ENCODE measurements at places on chromosomes 3 and 15.

DNA sequence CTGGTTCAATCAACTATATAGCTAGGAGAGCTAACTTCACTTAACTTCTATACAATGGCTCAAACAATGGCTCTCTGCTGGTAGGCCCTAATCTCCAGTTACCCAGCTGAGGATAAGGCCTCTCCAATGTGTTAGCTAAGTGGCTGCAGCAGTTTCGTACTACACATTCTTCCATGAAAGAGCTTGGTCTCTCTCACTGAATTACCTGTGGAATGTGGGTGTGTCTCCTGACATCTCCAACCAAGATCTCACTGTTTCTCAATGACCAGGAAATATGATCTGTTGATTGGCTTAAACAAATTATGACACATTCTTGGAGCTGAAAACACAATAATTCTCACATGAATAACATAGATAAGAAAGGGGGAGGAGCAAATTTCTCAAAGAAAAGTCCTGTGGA, 169.8 kb upstream of the ROBO1 start:
- no peak for DNase-seq

GRCh38 chr3:122510878-122511535, 3.7 kb downstream of the KPNA1 start:
- no peak for DNase-seq

DNA sequence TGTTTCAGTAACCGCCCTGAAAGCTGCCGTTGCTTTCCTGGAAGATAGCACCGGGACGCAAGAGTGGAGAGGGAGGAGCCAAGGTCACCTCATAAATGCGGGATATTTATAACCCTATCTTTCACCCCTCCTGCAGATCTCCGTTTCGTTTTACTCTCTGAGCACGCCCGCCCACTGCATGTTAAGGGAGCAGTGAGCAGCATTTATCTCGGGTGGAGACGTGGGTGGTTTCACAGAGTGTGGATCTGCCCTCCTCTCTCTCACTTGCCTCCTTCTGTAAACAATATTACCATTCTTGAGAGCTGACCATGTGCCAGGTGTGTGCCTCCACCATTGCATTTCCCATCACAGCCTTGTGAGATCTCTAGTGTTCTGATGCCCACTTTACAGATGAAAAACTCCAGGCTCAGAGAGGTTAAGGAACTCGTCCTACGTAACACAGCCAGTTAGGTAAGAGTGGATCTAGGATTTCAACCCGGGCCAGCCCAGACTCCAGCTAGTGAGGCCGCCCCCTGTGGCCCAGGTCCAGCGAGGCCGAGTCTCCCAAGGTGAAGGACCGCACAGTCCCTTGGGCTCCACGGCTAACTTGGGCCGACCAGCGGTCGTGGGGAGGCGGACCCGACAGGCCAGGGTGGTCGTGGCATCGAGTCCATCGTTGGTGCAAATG, 16.9 kb upstream of the SEMA4B start:
- no peak for DNase-seq

GRCh38 chr3:80227216-80227615, 459.4 kb upstream of the ROBO1 start:
- DNase-seq: no peak

DNA sequence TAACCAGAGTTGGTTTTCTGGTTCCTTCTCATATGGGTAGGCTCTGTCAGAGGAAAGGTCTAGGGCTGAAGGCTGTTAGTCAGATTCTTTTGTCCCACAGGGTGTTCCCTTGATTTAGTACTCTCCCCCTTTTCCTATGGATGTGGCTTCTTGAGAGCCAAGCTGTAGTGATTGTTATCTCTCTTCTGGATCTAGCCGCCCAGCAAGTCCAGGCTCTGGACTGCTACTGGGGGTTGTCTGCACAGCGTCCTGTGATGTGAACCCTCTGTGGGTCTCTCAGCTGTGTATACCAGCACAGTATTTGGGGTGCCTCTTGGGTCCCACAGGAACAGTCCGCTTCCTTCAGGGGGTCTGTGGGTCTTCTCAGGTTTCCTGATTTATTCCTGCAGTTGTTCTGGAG, 70.8 kb downstream of the PPP2R3A start:
- DNase-seq: no peak

- DNase-seq: no peak
Measured at GRCh38 chr3:15041950-15042349, 23.2 kb downstream of the MRPS25 start.

DNA sequence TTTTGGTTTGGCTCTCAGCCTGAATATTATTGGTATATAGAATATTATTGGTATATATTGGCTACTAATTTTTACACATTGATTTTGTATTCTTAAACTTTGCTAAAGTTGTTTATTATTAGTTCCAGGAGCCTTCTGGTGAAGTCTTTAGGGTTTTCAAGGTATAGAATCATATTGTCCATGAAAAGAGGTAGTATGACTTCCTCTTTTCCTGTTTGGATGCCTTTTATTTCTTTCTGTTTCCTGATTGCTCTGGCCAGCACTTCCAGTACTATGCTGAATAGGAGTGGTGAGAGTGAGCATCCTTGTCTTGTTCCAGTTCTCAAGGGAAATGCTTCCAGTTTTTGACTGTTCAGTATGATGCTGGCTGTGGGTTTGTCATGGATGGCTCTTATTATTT, 107.3 kb upstream of the LIPC start:
- DNase-seq: no peak

- DNase-seq: no peak
Measured at GRCh38 chr15:75156326-75157215, 45.1 kb upstream of the C15orf39 start.

GRCh38 chr3:194083637-194084224, 52.2 kb upstream of the HES1 start:
- no peak for DNase-seq

- no peak for DNase-seq
Measured at GRCh38 chr3:28228623-28229022, 12.8 kb upstream of the CMC1 start.

- DNase-seq: no peak
Measured at GRCh38 chr3:85567071-85567676, 608.4 kb downstream of the CADM2 start.

GRCh38 chr3:39850716-39851032, 41.3 kb downstream of the MYRIP start:
- no peak for DNase-seq

GRCh38 chr3:126422121-126422520, 27.4 kb downstream of the CFAP100 start:
- no peak for DNase-seq

GRCh38 chr3:16290827-16291196, 25.8 kb downstream of the OXNAD1 start:
- DNase-seq: no peak

- no peak for DNase-seq
Measured at GRCh38 chr3:134864636-134865035, 69.6 kb downstream of the EPHB1 start.

GRCh38 chr15:101177866-101178265, 74.0 kb downstream of the CHSY1 start:
- no peak for DNase-seq

DNA sequence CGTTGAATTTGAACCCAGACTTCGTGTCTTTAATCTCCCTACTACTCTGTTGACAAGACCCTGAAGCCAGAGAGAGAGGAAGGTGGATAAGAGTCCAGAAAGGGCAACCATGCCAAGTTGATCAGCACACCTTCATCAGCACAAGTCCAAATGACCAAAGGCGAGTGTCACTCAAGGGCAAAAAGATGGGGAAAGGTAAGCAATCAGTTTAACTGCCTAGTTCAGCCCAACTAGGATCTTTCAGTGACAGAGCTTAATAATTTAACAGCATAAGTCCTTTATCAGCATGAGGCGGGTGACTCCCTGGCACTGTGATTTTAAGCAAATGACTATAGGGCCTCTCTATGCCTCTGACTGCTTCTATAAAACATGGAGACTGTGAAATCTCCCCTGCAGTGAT, 6.2 kb downstream of the SUCLG2 start:
- DNase-seq: no peak

DNA sequence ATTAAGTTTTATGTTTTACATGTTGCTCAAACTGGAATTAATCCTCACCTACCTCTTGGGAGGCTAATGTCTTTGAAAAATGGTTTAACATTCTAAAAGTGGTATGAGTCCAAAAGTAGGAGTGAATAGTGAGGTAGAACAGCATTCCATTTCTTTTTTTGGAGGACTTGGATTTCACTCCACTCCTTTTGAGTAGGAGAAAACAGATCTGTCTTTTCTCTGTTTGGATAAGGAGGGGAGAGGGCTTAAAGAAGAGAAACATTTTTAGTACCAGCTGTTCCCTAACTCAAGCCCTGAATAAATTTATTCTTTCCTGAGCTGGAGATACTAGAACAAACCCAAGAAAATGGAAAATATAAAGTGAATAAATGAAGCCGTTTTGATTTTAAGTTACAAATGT, 687.9 kb downstream of the MECOM start:
- DNase-seq: no peak

DNA sequence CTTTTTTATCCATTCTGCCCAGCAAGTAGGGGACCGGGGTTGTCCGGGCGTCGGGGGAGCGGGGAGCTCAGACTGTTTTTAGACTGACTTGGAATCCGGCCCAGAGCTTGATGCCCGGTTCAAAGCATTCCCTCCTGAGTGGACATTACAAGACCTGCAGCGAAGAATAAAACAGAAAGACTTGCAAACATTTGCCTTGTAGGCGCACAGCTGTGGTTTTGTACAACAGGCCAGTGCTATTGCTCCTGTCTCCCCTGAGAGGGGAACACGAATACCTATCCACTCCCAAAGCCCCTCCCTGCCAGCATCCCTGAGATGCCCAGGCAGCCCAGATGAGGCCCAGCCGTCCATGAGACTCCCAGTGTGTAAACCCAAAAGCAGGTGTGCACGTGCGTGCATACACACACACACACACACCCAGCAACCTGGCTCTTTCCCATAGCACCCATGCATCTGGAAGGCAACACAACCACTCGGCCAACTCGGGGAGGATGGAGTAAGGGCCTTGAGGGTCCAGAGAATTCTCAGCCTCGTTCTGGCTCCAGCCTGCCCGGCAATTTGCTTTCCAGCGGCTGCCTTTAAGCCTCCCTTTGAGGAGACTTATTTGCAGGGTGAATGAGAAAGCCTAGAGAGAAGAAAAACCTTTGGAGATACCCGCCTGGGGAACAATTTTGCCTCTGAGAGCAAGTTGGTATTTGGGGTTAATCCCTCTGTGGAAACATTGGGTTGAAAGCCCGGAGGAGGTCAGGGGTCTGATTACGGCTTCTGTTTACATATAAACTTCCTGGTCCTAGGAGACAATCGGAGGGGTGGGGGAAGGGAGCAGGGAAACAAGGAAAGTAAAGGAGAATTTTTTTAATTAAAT, 161.0 kb upstream of the HES1 start:
- DNase-seq: no peak

DNA sequence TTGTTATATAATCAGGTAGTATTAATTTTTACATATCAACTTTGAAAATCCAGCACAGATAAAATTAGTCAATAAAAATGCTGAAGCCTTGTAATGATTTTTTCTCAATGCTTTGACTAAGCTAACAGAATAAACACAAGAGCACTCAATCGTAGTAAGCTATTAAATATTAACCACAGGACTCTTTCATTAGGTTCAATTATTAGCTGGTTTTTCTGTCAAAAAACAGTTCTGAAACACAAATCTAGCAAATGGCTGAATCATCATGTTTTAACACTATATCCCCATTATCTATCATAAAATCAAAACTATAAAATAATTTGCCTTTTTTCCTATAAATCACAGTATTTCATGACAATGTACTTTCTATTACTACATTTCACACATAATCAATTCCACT, 69.6 kb downstream of the PLOD2 start:
- no peak for DNase-seq

GRCh38 chr3:139112230-139112558, 67.5 kb upstream of the PRR23C start:
- DNase-seq: no peak

DNA sequence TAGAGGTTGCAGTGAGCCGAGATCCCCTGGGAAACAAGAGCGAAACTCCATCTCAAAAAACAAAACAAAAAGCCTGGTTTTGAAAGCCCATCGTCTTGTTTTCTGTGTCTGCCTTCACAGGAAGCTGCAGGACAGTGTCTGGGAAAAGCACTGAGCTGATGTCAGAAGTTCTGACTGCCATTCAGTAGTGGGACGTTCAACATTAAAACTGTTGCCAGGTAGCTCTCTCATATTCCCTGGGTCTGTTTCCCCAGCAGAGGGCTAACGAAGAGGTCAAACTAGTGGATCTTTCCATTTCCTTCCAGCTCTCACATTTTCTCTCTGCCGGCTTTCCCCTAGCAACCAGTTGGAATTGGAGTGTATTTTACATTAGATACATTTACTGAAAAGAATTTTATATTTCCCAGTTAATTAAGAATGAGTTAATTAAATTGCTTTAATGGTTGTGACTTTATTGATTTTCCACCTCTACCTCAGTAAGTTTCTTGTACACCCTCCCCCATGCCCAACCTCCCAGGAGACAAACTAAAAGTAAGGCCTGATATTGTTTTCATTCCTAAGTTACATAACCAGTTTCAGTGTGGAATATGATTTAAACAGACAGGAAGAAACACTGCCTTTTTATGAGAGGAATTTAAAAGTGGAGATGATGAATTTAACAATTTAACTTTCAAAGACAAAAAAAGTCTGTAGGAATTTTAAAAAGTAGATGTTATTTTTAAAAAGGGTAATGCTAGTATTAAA, 29.9 kb downstream of the RCN2 start:
- no peak for DNase-seq

- no peak for DNase-seq
Measured at GRCh38 chr3:37125195-37126073, 48.9 kb downstream of the LRRFIP2 start.

- no peak for DNase-seq
Measured at GRCh38 chr3:42698216-42698910, 4.2 kb downstream of the HHATL start.

- no peak for DNase-seq
Measured at GRCh38 chr15:26729030-26729429, 43.8 kb downstream of the GABRB3 start.

DNA sequence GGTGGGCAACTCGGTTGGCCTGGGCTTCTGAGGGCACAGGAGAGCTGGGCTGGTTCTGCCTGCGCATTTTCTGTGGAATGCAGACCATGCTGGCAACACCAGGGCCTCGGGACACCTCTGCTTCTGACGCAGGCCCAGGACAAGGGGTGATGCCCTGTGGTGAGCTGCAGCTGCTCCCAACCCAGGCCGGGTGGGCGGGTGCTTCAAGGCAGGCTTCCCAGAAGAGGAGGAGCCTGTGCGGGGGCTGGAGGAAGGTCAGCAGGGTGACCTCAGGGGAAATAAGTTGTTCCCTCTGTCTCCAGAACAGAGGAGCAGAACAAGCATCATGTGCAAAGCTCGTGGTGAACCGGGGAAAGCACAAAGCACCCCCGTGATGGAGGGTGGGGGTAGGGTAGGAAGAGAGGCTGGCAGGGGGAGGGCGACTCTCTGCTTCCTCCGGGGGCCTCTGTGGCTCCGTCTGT, 11.0 kb upstream of the PLXNA1 start:
- DNase-seq: no peak

Measured in stimulated activated CD8-positive, alpha-beta memory T cell treated with anti-CD3 and anti-CD28 coated beads, Interleukin-15, amount 100 ng/mL, for 1 hour (primary cell).